ENCODE measurements at places on chromosomes 1 and 21.

GRCh38 chr1:163924041-163924440 is 602.3 kb downstream of the NUF2 start:
- no peak for DNase-seq

- DNase-seq, result no peak
Observed at GRCh38 chr1:216686860-216687766, 36.1 kb downstream of the ESRRG start.

GRCh38 chr1:194795917-194796593 is 1609.6 kb upstream of the B3GALT2 start:
- DNase-seq, result no peak

GRCh38 chr1:113963281-113963906 is 15.9 kb upstream of the OLFML3 start:
- no peak for DNase-seq

GRCh38 chr1:205226868-205227583 is 720 bp upstream of the TMCC2 start:
- DNase-seq, result no peak

- no peak for DNase-seq
Observed at GRCh38 chr1:41377397-41377796, 16.2 kb downstream of the FOXO6 start.

GRCh38 chr21:36100971-36101641 is 31.3 kb downstream of the CBR1 start:
- no peak for DNase-seq

DNA sequence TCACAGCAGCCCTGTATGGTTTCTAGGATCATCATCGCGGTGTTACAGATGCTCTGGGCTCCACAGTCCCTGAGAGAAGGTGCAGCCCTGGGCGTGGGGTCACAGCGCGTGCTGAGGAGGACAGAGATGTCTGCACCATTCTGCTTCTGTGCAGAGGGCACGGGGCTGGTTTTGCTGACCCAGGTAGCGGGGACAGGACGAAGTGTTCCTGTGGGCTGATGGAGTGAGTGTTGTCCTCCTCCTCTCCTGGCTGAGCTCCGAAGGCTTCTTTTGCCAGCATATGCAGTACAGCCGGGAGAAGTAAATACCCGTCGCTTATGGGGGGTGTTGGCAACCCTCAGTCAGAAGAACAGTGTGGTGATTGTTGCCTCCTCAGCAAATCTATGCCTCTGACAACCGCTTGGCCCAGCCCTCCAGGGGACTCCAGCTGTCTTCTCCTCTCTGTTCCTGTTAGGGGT is 101.5 kb downstream of the DDX20 start:
- DNase-seq, result no peak

DNA sequence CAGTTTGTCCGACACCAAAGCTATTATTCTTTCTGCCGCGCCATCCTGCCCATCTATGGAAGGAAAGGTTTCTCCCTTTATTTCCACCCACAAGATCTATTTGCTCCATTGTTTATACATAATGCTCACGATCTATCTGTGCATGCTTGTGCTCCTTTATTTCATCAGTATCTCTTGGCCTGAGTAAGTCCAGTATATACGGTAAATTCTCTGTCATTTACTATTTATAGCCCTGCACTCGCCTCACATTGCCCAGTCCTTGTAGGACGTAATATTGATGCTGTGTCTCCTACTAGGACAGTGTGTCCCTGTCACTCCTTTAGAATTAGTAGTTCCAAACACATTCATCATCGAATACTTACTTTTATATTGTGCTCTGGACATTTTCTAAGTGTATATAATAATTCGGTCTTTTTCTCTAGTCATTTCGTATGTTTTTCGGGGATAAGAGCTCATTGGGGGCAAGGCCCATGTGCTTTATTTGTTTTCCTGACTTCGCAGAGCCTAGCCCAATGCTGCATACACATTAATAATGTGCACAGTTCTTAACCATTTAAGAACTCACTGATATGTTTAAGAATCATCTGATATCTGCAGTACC is 3.1 kb upstream of the NID1 start:
- DNase-seq, result no peak

DNA sequence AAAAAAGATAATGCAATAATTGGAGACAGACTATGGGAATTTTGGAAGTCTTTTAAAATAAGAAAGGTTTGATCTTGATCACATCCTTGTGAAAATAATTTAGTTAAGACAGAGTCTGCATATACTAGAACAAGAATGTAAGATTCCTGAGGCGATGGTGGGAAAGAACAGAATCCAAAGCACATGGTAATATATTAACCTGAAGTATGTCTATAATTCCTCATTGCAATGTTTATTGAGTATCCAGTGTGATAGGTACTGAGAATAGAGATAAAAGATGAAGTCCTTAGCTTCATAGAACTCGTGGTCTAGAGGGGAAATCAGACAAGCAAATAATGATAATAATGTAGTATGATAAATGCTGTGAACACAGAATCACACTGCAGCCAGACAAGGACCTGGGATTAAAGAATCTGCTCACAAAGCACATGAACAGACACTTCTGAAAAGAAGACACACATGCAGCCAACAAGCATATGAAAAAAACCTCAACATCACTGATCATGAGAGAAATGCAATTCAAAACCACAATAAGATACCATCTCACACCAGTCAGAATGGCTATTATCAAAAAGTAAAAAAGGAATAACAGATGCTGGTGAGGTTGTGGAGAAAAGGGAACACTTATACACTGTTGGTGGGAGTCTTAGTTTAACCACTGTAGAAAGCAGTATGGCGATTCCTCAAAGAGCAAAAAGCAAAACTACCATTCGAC is 6.9 kb upstream of the ANGPTL3 start:
- DNase-seq, result no peak

DNA sequence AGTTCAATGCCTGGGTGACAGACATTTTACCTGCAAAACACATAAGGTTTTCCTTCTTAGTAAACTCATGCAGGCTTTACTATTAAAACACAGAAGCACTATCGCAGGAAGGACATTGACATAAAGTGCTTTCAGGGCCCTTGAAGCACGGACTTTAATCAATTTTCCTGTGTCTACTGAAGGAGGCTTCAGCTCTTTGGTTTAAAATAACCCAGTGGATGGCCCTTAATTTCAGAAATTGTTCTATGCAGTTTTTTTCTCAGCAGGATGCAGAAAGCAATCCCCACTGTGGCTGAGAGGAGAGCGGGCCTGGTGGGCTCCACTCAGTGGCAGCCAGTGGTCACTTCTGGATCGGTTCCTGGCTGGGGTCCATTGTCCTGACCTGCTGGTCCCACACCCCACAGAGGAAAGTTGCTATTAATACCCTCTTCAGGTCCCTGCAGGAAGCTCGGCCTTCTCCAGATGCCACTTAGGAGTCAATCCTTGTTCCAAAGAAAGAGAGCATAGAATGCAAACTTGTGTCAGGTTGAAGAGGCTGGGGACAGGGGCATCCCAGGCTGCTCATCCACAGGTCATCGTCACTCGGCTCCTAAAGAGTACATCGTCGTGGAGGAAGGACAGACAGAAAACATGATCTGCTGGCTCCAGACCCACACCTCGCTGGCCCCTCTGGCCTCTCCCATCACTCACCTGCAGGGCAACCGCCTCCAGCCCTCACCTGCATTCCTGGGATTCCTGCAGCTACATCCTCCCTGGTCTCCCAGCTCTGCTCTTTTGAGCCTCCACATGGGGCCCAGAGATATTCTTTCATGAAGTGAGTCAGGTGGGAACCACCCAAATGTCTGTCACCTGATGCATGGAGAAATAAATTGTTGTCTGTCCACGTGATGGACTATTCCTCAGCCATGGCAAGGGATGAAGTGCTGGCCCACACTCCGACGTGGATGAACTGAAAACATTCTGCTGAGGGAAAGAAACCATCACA is 153.1 kb downstream of the PSMG1 start:
- no peak for DNase-seq
